M059J (cell line): ENCODE measurements at places on chromosomes 3 and 15. TPM values are rescaled to one million over a fixed set of nuclear protein-coding genes. Genes with fewer than 3 reads are reported as not detected.

Gene LOXL1
- total RNA-seq: 120 and 189 TPM in 2 replicates

Gene CCR9
- total RNA-seq: not detected in 2 replicates

Gene ZNF774
- total RNA-seq: 1.6 and 1.7 TPM in 2 replicates

Gene ZNF620
- 3.2 and 4.4 TPM in 2 replicates for total RNA-seq

Gene SOX14
- not detected in 2 replicates for total RNA-seq
